ENCODE measurements at places on chromosomes 2 and 18. TPM values are rescaled to one million over a fixed set of nuclear protein-coding genes. Genes with fewer than 3 reads are reported as not detected.

- no peak for DNase-seq
These were observed 132.1 kb upstream of the CAPN13 start for GRCh38 chr2:30939364-30939763.

Gene IL36RN
- not detected for total RNA-seq

DNA sequence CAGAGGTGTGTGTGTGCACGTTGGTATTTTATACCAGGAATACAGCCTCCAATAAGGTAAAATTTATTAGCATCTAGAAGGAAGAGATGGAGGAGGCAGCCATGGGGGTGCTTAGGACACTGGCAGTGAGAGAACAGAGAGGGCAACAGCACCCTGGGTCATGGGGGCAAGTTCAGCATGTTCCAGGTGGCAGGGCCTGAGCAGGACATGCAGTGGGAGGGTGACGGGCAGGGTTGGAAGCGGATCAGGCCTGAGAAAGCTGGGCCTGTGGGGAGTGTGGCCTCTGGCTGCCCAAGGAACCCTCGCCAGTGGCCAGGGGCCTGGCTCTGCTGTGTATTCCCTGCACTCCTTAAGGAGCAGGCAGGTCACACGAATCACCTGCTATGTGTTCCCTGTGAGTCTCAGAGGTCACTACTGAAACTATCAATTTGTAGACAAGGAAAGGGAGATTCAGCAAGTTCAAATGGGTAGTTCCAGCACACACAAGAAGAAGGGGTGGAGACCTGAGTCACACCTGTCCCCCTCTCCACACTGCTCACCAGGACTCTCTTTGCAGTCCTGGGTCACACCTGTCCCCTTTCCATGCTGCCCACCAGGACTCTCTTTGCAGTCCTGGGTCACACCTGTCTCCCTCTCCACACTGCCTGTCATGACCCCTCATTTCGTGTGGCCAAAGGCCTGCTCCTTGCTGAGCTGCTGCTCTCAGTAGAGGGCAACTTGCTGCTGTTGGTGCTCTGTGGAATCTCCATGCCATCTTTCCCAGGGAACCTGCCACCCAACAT, 463.9 kb upstream of the HS6ST1 start:
- no peak for DNase-seq

DNA sequence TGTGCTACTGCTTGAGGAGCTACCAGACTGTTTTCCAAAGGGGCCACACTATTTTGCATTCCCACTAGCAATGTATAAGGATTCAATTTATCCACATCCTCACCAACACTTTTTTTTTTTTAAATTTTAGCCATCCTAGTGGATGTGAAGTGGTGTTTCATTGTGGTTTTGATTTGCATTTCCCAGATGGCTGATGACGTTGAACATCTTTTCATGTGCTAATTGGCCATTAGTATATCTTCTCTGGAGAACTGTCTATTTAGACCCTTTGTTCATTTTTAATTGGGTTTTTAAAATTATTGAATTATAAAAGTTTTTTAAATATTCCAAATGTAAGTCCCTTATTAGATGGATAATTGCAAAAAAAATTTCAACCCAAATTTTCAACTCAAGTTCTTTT, 121.1 kb downstream of the MAPK4 start:
- DNase-seq, result no peak

- DNase-seq, result no peak
These were observed 137.5 kb downstream of the MAP3K20 start for GRCh38 chr2:173213181-173213580.
